ENCODE measurements at places on chromosomes 16 and 17. TPM values are rescaled to one million over a fixed set of nuclear protein-coding genes. Genes with fewer than 3 reads are reported as not detected.

CCNF gene
- total RNA-seq = 24.5 TPM

KRT20 gene
- 0.45 TPM for total RNA-seq

PLCG2 gene
- 5.0 TPM for total RNA-seq

TMEM204 gene
- not detected for total RNA-seq

CDH3 gene
- total RNA-seq = 0.41 TPM

PLK1 gene
- total RNA-seq = 153 TPM

RCVRN gene
- not detected for total RNA-seq

SAP30BP gene
- total RNA-seq = 123 TPM

CNGB1 gene
- total RNA-seq = 0.49 TPM

SLC22A31 gene
- 1.2 TPM for total RNA-seq

RUNDC3A gene
- 1.1 TPM for total RNA-seq

HBA2 gene
- total RNA-seq = 0.88 TPM

MYLK3 gene
- 0.14 TPM for total RNA-seq

PPY gene
- not detected for total RNA-seq

Data from A549 treated with Mapracorat at 1 μM for 4 hours (cell line).